ENCODE measurements at places on chromosomes 13 and 19.

DNA sequence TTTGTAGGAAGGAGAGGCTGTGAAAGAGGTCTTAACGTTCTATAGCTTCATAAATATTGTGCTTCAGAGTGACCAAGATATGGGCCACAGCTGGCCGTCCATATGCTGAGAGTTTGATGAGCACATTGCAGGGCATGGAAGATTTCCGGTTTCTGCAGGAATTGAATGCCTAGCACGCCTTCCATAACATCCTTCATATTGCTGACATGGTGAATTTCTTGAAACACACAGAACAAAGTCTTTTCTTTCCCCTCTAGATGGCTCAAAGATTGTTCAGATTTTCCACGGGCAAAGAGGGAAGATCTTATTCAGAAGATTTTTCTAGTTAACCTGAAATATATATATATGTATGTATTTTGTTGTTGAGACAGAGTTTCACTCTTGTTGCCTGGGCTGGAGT lies 42.4 kb downstream of the ADGRE2 start:
- DNase-seq, result no peak

- no peak for DNase-seq
These were observed 1.8 kb upstream of the KLK4 start for GRCh38 chr19:50912727-50913716.

GRCh38 chr13:20157151-20157796 lies 3.6 kb downstream of the GJA3 start:
- DNase-seq, result no peak

DNA sequence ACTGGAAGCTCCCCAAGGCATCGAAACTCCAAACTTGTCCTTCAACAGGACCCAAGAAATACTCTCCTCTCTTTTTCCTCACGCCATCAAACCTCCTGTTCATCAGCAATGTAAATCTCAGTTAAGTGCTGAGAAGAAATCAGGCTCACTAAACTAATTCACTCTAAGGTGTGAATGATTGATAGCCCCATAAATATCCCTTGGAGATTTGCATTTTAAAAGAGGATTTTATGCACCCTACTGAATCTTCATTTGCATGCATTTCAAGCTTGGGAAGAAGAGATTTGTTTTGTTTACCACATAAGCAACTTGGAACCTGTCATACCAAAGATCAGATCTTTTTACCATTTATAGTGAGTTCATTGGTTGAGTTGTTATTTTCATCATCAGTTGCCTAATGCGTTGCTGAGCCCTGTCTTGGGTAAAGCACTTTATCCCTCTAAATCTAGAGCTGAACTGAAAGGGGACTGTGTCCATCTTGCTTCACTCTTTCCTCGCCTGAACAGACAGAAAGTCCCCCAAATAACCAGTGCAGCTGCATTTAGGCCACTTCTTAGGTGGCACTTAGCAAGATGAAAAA lies 40.2 kb upstream of the GSX1 start:
- no peak for DNase-seq

DNA sequence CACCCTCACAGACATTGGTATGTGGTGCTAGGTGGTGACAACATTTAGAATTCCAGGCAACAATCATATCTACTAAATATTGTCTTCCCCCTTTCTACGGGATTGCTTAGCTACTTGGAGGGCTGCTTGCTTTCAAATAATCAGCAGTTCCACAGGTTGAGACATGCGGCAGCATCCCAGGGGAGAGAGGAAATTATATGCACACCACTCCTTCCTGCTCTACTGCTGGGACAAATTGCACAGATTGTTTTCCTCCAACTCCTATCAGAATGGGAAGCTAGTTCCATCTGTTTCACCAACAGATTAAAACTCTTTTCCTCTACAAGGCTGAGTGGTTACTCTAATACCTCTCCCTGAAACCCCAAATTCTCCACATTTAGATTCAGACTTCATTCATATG lies 275.4 kb downstream of the DNAJC15 start:
- DNase-seq, result no peak

DNA sequence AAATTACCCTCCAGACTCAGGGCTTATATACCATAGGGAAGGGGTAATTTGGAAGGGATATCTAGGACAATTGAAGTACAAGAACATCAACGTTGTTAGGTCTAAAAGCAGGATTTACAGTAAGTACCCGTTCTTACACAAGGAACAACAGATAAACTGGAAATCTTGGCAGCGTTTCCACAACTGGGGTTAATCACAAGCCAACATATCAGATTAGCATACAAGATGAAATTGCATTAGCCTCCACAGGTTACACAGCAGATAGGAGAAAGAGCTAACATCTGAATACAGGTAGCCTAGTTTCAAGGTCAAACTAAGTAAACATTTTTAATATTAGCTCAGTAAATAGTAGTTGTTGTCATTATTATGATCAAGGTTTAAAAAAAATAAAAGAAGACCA lies 1214.0 kb upstream of the PCDH20 start:
- no peak for DNase-seq

DNA sequence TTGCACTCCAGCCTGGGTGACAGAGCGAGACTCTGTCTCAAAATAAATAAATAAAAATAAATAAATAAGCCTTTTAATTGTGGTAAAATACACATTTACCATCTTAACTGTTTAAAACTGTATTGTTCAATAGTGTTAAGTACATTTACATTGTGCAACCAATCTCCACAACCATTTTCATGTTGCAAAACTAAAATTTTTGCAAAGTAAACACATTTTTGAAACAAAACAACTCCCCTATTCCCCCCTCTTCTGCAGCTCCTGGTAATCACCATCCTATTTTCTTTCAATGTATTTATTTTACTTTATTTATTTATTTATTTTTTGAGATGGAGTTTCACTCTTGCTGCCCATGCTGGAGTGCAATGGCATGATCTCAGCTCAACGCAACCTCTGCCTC lies 5.8 kb upstream of the B9D2 start:
- no peak for DNase-seq

- DNase-seq, result no peak
These were observed 120.5 kb downstream of the DIAPH3 start for GRCh38 chr13:60043262-60043661.

DNA sequence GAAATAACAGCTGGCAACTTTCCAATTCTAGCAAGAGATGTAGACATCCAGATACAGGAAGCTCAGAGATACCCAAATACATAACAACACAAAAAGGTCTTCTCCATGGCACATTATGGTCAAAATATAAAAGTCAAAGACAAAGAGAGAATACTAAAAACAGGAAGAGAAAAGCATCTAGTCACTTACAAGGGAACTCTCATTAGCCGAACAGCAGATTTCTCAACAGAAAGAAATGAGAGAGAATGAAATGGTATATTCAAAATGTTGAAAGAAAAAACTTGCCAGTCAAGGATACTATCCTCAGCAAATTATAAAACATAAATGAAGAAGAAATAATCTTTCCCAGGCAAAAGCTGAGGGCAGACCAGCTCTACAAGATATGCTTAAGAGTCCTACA lies 12.4 kb downstream of the ZNF780A start:
- DNase-seq, result no peak

GRCh38 chr13:26495750-26496149 lies 61.7 kb upstream of the WASF3 start:
- no peak for DNase-seq

DNA sequence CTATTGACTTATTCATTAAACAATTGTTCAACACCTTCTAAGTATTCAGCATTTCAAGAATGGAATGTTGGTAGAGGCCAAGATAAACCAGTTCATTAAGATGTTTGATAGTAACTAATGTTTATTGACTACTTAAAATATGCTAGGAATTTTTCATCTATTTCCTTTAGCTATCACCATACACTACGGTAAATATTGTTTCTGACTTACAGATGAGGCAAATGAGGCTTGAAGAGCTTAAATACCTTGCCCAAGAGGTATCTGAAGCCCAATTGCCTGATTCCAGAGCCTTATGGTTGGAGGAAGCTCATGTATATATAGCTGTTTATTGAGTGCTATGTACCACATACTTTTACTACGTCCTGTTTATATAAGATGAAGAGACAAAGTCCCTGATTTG lies 286.2 kb downstream of the NDFIP2 start:
- no peak for DNase-seq

- no peak for DNase-seq
These were observed 313.3 kb downstream of the HS6ST3 start for GRCh38 chr13:96403241-96403640.

GRCh38 chr13:35984287-35984686 lies 146.9 kb downstream of the DCLK1 start:
- DNase-seq, result no peak

GRCh38 chr19:1252221-1252820 lies 3.9 kb downstream of the MIDN start:
- no peak for DNase-seq
